ENCODE measurements at places on chromosomes 7 and 10. TPM values are rescaled to one million over a fixed set of nuclear protein-coding genes. Genes with fewer than 3 reads are reported as not detected.

Gene MMD2
- polyA plus RNA-seq: 0.11 TPM

Gene IL15RA
- polyA plus RNA-seq: 2.2 TPM

Gene RELN
- 0.10 TPM for polyA plus RNA-seq

Gene ZNF25
- 0.23 TPM for polyA plus RNA-seq

Gene CALML3
- polyA plus RNA-seq: not detected

Gene NACAD
- polyA plus RNA-seq: 4.9 TPM

Gene NPC1L1
- 0.03 TPM for polyA plus RNA-seq

Gene CLCN1
- polyA plus RNA-seq: 0.43 TPM

Gene AOC1
- not detected for polyA plus RNA-seq

Gene SPDYE5
- 1.8 TPM for polyA plus RNA-seq

Gene GRID2IP
- polyA plus RNA-seq: 0.73 TPM

Gene CYP3A4
- polyA plus RNA-seq: not detected

Gene NRG3
- 1.9 TPM for polyA plus RNA-seq

Gene MSS51
- polyA plus RNA-seq: 1.1 TPM

Gene ITPRID1
- polyA plus RNA-seq: 0.05 TPM

Gene STAMBPL1
- 2.5 TPM for polyA plus RNA-seq

Gene ADRB1
- 0.14 TPM for polyA plus RNA-seq

Gene CALN1
- polyA plus RNA-seq: 7.6 TPM

Gene APBB1IP
- polyA plus RNA-seq: 0.07 TPM

Gene CUBN
- polyA plus RNA-seq: 0.06 TPM

Gene MBL2
- not detected for polyA plus RNA-seq

Gene HSPA12A
- polyA plus RNA-seq: 4.4 TPM

Gene ATG9B
- polyA plus RNA-seq: 3.2 TPM

Gene UTF1
- polyA plus RNA-seq: 55.7 TPM

Gene FGFR2
- 32.3 TPM for polyA plus RNA-seq

Gene RARRES2
- polyA plus RNA-seq: 314 TPM

Gene GBX1
- not detected for polyA plus RNA-seq

Gene EBLN1
- not detected for polyA plus RNA-seq

Gene ATRNL1
- polyA plus RNA-seq: 4.8 TPM

Gene C10orf88
- polyA plus RNA-seq: 5.6 TPM

Gene JAKMIP3
- 0.70 TPM for polyA plus RNA-seq

Gene NPSR1
- not detected for polyA plus RNA-seq

Gene TRPV6
- polyA plus RNA-seq: 0.17 TPM

Gene CYP2E1
- 1.4 TPM for polyA plus RNA-seq

Gene SIRT1
- polyA plus RNA-seq: 32.4 TPM

Gene C10orf71
- polyA plus RNA-seq: not detected

Gene MET
- polyA plus RNA-seq: 3.8 TPM

Gene DIP2C
- polyA plus RNA-seq: 5.0 TPM

Gene SEMA3A
- polyA plus RNA-seq: 19.8 TPM

Gene PRXL2A
- polyA plus RNA-seq: 51.7 TPM

Gene PIK3AP1
- 0.65 TPM for polyA plus RNA-seq
